Head of caudate nucleus (tissue), 42 donors: ENCODE measurements at places on chromosomes 3 and 15.

GRCh38 chr3:157089455-157090221, 70.3 kb downstream of the CCNL1 start:
- no peak for DNase-seq

GRCh38 chr3:72153477-72154314, 368.7 kb upstream of the PROK2 start:
- no peak for DNase-seq

DNA sequence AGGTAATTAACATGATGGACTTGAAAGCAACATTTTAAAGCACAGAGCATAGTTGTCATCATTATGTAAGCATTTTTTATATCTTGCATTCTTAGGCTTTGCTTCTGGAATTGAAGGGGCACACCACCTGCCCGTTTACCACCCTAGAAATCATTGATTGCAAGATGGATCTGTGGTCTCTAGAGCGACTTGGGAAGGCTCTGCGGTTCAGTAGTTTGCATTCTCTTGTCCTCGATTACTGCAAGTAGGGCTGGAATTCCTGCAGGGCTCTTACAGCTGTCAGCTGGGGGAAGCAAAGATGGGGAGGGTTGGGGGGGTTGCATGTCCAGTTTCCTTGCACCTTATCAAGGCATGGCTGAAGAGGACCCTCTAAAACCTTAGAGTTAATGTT, 56.7 kb upstream of the RNF7 start:
- DNase-seq: no peak

- peak; percentile 59 for DNase-seq
Measured at GRCh38 chr3:195931582-195932273, 23.4 kb upstream of the TNK2 start.

GRCh38 chr15:82625136-82625535, 22.0 kb downstream of the CPEB1 start:
- no peak for DNase-seq

DNA sequence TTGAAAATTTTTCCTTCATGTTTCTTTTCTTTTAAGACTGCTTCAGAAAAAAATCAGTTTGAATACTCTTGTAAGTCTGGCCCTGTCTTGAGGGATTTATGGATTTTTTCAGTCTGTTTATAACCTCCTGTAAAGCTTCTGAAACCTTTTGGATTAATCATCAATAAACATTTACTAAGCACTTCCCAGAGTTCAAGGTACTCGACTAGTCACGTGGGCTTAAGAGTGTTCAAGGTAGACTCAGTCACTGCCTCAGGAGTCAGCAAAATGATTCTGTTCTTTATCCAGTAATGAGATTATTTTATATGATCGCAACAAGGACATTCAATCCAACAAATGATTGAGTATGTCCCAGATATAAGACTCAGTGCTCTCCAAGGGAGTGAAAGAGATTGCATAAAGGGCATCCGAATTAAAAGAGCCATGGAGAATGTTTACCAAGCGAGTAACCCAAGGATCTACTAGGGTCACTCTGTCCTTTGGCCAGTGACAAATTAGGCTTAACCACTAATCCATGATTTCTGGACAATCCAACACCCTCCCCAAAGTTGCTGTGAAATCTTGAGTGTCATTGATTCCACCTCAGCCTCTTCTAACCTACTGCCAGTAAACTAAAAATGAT, 726.6 kb upstream of the NAALADL2 start:
- DNase-seq: no peak

GRCh38 chr3:117234331-117234730, 524.8 kb downstream of the TUSC7 start:
- no peak for DNase-seq

DNA sequence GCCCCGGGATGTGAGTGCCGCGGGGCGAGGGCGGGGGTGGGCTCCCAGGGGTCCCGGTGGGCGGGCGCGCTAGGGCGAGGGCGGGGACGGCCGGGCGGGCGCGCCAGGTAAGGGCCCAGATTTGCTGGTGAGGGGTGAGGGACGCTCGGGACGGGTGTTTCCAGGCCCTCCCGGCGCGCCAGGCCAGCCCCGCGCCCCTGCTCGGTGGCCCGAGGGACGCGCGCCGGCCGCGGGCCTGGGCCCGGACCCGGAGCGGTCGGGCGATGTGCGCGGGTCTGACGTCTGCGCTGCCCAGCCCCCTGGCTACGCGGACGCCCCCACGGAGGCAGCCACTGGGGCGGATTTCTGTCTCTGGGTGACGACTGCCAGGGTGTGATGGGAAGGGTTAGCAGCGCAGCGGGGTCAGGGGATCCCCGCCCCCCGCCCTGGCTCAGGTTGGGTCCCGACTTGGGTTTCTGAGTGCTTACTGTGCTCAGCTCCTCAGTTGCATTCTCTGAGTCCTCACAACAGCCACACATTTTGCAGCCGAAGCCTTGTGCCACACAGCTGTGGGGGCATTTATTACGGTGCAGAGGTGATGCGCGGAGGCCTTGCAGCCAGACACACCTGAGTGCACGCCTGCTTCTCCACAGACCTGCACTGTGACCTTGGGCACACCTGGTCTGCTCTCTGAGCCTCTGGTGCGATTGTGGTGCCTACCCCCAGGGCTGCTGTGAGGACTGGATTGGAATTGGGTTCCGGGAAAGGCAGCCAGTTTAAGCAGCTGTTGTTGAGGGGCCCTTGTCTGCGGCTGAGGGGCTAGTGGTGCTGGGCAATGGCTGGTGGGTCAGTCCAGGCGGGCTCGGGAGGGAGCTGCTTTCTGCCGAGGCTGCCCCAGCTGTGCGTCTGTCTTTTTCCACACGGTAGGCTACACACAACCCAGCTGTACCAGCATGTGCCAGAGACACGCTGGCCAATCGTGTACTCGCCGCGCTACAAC, 523 bp downstream of the HDAC11 start:
- DNase-seq: peak; percentile 72

GRCh38 chr3:114464548-114464947, 170.7 kb downstream of the TIGIT start:
- no peak for DNase-seq

GRCh38 chr3:52408466-52408865, 36.4 kb downstream of the SEMA3G start:
- DNase-seq: no peak

DNA sequence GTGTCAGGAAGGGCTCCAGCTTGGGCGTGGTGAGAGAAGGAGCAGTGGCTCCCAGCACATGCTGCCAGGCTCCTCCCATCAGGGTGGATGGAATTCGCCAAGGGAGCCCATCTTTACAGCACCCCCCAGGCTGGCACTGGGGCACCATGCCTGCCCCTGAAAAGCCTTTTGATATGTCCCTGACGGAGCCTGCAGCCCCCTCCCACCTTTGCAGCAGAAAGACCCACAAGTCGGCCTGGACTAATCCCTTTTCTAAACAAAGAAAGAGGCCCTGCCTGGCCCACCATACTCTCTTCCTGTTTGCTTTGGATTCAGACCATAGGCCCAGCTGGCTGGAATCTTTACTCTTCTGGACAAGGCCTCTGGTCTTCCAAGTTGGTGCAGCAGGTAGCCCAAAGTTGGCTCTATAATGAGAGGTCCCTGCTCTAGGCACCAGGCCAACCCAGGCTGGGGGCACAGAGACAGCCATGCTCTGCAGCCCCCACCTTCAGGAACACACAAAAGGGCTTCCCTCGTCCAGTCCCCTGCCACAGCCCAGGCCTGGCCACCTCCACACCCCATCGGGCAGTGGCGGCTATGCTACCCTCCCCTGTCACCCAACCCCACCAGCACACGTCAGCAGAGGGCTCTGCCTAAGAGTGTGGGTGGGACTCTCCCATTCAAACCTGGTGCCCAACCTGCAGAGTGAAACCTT, 5.4 kb downstream of the ANPEP start:
- no peak for DNase-seq

DNA sequence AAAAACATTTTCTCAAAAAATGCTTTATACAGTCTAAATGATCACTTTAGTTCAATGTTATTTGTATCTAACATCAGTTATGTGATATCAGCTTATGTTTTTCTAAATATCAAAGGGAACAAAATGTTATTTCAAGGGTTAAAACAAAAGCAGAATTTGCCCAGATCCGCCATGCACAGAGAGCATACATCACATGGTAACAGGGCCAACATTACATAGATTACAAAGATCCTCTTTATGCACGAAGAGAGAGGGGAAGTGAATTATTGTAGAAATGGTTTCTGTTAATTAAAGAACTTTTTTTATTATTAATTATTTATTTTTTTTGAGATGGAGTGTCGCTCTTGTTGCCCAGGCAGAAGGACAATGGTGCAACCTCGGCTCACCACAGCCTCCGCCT, 100.8 kb upstream of the MME start:
- DNase-seq: no peak

- peak; percentile 87 for DNase-seq
Measured at GRCh38 chr3:46488735-46489361, 8.9 kb upstream of the RTP3 start.

- no peak for DNase-seq
Measured at GRCh38 chr3:136276049-136276755, 26.1 kb downstream of the PCCB start.

GRCh38 chr3:154126651-154127050, 5.5 kb downstream of the ARHGEF26 start:
- no peak for DNase-seq

DNA sequence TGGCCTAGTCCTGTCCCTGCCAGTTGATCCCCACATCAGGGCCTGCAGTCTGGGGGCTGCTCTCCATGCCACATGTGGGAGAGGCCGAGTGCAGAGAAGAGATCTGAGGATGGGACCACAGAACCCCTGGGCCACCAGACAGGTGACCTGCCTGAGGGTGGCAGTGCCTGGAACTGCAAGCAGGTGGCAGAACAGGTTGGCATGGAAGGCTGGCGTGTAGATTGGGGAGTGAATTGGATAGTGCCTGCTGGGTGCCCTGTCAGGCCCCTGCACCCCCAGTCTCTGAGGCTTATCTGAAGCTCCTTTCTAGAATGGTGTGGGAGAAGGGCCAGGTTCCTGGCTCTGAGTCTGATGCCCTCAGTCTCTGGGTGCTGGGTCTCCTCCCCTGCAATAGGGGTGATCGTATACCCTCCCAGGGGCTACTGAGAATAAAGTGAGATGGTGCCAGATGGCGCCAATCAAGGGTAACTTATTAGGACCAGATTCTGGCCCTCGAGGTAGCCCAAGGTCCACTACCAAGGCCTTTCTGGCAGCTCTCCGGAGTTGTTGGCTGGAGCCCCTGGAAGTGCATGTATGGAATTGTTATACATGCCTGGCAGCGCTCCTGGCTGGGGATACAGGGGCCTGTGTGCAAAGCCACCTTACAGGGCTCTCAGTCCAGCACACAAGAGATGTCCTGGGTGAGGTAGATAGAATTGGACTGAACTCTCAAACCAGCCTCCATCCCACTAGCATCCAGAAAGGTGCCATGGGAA, 15.7 kb downstream of the C3orf18 start:
- no peak for DNase-seq

GRCh38 chr3:82354228-82354627, 592.8 kb upstream of the GBE1 start:
- no peak for DNase-seq
